Activated CD4-positive, CD25-positive, alpha-beta regulatory T cell treated with anti-CD3 and anti-CD28 coated beads, Interleukin-2, amount 50 U/mL, for 24 hours (primary cell): ENCODE measurements at places on chromosomes 2 and 18.
A peak's percentile ranks its signal among the peaks of the same experiment; 100 is the strongest.

DNA sequence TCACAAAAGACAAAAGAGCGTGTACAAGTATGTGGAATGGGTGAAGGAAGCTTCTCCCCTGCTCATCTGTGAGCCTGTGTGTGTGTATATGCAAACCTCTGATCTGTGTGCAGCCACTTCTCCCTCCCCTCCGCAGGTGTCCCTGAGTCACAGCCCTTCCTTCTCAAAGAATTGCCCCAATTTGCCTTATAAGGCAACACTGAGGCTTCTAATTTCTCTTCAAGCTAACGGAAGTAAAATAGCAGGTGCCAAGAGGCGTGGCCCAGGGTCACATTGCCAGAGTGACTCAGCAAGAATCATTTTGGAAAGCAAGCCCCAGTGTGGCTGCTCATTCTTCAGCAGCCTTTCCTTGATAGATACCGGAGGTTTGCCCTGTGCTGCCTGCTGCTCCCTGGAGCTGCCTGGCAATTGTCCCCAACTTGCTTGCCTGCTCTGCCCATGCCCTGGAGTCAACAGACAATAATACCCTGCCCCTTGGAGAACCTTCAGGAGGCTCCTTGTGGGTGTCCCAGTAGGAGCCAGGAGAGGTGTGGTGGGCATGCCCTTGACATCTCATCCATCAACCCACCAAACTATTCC, 37.3 kb upstream of the BMP10 start:
- ATAC-seq: peak; percentile 93

GRCh38 chr2:42046819-42047487, 868 bp upstream of the PKDCC start:
- no peak for ATAC-seq

DNA sequence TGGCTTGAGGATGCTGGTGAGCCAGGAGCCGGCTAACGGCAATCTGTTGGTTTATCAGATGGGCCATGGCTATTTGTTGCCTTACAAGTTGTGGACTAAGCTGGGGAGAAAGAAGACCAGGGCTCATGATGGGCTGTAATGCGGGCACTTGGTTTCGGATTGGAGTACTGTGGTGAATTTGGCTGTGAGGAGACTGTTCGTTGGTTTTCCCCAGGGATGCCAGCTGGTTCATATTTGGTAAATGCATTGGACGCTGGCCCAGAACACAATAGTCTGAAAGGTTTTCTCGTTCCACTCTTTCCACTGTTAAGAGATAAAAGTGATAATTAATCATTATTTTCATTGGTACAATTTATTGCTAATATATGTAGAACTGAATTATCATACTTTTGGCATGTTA, 108.9 kb downstream of the SATB2 start:
- no peak for ATAC-seq

GRCh38 chr2:207014424-207014823, 75.1 kb downstream of the CPO start:
- ATAC-seq: no peak

DNA sequence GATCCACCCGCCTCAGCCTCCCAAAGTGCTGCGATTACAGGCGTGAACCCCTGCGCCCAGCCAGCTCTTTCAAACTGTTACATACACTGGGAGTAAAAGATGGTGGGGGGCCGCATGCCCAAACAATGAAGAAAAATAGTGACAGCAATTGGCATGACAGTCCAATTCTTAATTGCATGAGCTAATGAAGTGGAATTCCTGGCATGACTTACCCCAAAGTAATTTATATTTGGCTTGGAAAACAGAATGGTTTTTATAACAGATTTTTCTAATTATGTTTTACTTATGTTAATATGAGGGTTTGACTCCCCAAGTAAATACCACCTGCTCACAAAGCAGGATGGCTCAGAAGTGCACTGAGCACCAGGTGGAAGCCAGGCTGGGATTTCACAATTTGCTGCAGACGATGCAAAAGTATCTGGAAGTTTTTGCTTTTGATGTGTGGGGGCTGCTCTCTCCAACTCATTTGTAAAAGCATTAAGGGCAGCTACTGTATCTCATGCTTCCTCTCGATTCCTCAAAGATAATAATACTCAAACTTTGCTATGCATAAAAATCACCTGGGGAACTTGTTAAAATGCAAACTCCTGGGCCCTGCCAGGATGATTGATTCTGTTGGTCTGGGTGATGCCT, 24.0 kb upstream of the ATG16L1 start:
- ATAC-seq: no peak

GRCh38 chr2:159797543-159798375, at the start of gene CD302:
TSS of gene CD302 (minus strand) at chr2:159798208. CDS start at chr2:159798198, 10 bp downstream.
- ATAC-seq: peak; percentile 66

DNA sequence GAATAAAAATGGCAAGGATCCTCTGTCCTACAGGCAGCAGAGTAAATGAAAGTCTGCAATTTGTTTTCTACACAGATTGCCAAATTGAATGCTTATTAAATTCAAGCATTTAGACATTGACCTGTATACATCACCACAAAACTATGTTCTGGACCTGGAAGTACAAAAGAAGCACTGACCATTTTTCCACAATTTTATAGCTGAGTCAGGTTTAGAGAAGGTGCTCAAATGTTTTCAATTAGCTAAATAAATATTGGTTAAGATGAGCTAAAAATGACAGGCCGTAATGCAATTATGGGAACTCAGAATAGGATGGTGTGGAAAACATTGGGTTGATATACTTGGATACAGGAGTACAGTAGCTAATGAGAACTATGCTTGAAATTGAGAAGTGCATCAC, 490.7 kb upstream of the MEIS1 start:
- no peak for ATAC-seq

- no peak for ATAC-seq
Observed at GRCh38 chr2:130359466-130359865, 3.6 kb downstream of the PTPN18 start.

DNA sequence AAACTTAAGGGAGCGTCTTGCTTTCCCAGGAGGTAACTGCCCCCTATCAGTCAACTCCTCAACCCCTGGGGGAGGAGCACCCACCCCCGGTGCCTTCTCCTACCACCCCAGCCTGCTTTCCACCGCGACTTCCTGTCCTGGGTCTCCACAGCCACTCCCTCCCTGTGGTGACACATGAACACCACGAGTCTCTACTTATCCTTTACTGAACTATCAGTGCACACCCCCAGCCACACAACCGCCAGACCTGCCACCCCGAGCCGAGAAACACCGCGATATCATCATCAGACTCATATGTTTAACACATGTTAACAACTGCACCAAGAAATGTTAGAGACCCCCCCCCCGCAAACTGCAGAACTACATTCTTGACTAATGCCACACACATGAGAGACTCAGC, 43.3 kb downstream of the LONRF2 start:
- no peak for ATAC-seq

- peak; percentile 73 for ATAC-seq
Observed at GRCh38 chr18:48928787-48929186, 22.0 kb downstream of the SMAD7 start.

- no peak for ATAC-seq
Observed at GRCh38 chr2:172647439-172647838, 88.2 kb upstream of the RAPGEF4 start.

DNA sequence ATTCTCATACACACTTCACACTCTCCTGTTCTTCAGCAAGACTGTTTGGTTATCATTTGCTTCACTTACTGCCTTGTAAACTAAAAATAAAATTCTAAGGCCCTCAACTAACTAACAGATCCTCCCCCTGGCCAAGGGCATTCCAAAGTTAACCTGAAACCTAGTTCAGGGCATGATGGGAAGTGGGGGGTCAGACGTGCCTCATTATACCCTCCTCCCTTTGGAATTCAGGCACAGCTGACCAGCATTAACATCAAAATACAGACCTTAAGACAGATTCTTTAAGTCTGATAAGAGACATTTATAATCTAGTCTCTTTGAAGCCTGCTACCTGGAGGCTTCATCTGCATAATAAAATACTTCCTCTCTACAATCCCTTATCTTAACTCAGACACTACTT, 221.0 kb downstream of the NOL4 start:
- no peak for ATAC-seq

GRCh38 chr18:58997811-58998337, 133.2 kb downstream of the ZNF532 start:
- ATAC-seq: no peak

- no peak for ATAC-seq
Observed at GRCh38 chr2:29201979-29202378, 86.8 kb downstream of the CLIP4 start.

GRCh38 chr2:167140767-167141166, 252.5 kb downstream of the XIRP2 start:
- ATAC-seq: no peak

- ATAC-seq: no peak
Observed at GRCh38 chr18:60466677-60467076, 94.1 kb upstream of the MC4R start.

DNA sequence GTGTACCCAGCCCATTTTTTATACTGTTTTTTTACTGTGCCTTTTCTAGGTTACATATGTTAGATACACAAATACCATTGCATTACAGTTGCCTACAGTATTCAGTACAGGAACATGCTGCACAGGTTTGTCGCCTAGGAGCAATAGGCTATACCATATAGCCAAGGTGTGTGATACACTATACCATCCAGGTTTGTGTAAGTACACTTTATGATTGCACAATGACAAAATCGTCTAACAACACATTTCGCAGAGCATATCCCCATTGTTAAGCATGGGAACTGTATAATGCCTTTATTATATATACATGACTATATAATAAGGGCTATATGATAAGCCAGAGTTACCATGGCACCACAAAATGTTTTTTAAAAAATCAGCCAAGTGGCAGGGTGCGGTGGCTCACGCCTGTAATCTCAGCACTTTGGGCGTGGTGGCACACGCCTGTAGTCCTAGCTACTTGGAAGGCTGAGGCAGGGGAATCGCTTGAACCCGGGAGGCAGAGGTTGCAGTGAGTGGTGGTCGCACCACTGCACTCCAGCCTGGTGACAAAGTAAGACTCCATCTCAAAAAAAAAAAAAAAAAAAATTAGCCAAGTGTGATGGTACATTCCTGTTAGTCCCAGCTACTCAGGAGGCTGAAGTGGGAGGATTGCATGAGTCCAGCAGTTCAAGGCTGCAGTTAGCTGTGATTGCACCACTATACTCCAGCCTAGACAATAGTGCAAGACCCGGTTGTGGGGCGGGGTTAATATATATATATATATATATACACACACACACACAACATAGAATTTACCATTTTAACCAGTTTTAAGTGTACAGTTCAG, 2.8 kb upstream of the CENPA start:
- ATAC-seq: no peak
